ENCODE measurements at places on chromosomes 4 and X.

- no peak for DNase-seq
Measured at GRCh38 chr4:56570041-56570440, 64.5 kb downstream of the ARL9 start.

- no peak for DNase-seq
Measured at GRCh38 chr4:183758758-183759447, 99.8 kb downstream of the TRAPPC11 start.

- DNase-seq = no peak
Measured at GRCh38 chr4:130110770-130111169, 1014.8 kb downstream of the C4orf33 start.

GRCh38 chrX:119266364-119266995, 30.4 kb downstream of the PGRMC1 start:
- no peak for DNase-seq

DNA sequence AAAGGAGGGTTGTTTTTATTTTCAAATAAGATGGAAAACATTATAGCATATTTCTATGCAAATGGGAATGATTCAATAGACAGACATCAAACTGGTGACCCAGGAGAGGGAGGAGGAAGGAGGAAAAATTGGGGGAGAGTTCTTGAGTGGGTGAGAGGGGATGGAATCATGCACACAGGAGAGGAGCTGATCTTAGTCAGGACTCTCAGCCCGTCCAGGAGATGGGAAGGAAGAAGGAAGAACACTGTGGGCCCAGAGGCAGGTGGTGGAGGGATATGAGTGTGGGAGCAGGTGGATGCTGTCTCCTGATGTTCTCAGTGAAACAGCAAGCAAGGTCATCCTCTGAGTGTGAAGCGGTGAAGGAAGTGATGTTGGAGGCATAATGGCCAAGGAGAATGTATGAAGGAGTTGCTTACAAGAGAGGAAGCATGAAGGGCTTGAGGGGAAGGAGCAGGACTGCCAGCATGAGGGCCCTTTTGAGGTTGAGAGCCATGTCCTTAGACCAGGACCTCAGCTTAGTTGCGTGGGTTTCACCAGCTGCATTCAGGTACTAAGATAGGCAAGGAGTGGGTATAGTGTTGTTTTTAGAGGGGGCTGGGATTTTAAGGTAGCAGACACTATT, 161.7 kb upstream of the NAP1L5 start:
- no peak for DNase-seq

GRCh38 chr4:143021384-143021783, 163.3 kb upstream of the USP38 start:
- no peak for DNase-seq

DNA sequence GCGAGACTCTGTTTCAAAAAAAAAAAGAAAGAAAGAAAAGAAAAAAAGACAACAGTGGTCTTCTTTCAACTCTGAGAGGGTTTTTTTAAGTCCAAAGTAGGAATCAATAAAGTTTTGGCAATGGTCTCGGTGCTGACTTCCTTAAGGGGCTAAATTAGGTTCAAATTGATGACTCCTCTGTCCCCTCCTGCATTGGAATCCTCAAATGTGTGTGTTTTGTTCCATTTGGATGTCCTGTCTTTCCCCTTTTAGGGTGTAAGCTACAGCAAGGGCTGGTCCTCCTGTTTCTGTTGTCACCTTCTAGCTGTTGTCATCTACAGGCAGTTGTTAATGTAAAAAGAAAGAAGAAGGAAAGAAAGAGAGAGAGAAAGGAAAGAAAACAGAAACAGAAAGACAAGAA, 84.3 kb upstream of the PLAC1 start:
- no peak for DNase-seq

DNA sequence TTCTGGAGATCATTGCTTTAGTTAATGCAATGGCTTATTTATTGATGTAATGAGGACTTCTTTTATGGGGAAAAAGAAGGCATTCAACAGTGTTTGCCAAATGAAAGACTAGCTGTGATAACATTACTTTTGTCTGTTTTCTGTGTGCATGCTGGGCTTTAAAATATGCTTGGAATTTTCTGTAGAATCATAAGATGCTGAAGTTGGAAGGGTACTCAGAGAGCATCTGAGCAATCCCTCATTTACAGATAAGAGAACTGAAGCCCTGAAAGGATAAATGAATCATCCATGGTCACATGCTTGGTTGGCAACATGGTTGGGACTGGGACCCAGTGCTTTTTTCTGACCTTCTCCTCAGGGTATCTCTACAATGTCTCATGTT, 31.4 kb upstream of the PITX2 start:
- DNase-seq = no peak

DNA sequence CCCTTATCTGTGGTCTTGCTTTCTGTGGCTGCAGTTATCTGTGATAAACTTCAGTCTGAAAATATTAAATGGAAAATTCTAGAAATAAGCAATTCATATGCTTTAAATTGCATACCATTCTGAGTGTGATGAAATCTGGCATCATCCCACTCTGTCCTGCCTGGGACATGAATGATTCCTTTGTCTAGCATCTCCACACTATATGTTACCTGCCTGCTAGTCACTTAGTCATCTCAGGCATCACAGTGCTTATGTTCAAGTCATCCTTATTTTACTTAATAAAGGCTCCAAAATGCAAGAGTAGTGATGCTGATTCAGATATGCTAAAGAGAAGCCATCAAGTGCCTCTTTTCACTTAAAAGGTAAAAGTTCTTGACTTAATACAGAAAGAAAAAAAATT, 14.3 kb upstream of the RAB9B start:
- DNase-seq = no peak

- DNase-seq = no peak
Measured at GRCh38 chrX:94288972-94289371, 615.0 kb downstream of the FAM133A start.

DNA sequence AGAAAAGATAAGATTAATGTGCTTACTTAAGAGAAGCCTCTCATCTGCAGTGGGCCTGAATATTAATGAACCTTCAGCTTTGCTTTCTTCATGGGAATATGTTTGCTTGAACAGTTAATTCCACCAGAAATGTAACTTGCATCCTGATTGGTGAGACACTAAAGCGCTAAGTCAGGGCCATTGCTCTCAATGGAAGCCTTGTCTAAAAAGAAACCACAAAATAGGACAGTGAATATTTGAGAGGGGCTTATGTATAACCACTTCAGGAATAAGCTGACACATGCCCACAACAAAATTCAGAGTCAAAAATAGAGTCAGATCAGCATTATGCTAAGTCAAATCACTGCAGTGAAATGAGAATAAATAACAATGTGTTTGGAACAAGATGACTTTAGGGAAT, 1125.8 kb downstream of the STIM2 start:
- no peak for DNase-seq

- no peak for DNase-seq
Measured at GRCh38 chrX:4944767-4945166, 1231.3 kb upstream of the PRKX start.

- no peak for DNase-seq
Measured at GRCh38 chrX:118724365-118724764, 3.0 kb upstream of the IL13RA1 start.

DNA sequence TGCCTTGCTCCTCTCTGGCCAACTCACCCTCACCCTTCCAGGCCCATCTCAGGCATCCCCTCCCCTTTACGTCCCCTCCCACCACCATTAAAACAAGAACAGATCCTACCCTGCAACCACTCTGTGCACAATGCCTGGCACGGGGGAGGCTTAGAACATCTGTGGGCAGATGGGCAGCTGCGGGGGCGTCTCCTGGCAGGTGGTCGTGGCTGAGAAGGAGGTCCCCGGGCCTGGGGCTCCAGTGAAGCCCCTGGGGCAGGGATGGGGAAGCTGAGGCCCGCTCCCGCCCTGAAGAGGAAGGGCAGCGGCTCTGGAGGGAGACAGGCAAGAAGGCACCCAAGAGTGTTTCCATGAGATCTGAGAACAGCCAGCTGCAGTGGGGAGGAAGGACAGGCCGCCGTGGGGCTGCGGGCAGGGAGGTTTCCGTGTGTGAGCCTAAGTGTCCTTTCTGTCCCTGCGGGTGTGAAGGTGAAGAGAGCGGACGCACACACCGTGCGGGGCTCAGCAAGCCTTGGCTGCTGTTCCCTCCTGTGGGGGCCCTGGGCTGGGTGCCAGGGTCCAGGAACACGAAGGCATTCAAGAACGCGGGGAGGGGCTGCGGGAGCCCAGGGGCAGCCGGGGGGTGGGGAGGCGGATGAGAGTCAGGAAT, 7.8 kb upstream of the TBC1D14 start:
- no peak for DNase-seq

DNA sequence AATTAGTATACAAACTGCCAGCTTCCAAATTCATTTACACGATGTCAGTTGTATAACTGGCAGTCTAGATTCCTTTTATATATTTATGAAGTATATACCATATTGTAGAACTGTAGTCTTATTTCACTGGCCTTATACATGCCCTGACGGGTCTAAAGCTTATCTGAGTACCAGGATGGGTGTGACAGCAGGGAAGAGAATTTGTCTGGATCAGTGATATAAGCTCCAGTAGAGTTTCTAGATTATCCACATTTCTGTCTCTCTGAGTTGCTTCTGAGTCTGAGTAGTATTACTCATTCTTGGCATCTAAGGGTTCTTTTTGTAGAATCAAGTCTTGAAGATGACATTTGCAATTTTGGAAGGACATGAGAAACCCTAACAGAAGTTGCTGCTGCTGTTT, 101.3 kb downstream of the RPA4 start:
- no peak for DNase-seq

- DNase-seq = no peak
Measured at GRCh38 chr4:70778888-70779422, 57.2 kb downstream of the RUFY3 start.

DNA sequence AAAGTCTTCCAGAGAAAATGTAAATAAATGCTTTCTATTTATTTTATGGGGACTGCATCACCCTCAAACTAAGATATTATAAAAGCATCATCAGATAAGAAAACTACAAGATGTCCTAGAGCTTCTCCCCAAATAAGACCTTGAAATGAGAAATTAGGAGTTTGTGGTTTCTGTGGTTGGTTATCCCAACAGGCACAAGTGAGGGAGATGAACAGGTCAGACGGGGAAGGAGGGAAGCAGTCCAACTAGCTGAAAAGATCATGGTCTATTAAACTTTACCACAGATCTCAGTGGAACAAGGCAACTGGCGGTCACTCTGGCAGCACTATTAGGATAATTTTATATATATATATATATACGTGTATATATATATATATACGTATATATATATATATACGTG, 319.3 kb upstream of the GRID2 start:
- DNase-seq = no peak

DNA sequence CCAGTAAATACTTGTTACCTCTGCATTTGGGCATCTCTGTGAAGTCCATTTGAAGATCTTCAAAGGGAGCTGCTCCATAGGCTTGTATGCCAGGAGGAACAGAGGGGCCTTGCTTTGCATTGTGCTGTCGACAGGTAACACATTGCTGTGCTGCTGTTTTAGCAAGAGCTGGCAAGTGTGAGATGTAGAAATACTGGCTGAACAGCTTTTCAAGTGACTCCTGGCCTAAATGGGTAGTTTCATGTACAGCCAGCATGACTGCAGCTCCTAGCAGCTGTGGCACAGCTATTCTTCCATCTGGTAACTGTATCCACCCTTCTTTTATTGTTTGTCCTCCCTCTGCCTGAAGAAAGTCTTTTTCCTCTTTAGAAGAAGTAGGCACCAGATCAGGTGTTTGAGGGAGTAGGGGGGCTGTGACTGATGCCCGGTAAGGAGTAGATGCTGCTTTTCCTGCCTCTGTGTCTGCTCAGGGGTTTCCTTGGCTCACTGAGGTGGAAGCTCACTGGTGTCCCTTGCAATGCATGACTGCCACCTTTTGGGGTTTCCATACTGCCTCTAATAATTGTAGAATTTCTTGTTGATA, 965.3 kb downstream of the CCSER1 start:
- no peak for DNase-seq

DNA sequence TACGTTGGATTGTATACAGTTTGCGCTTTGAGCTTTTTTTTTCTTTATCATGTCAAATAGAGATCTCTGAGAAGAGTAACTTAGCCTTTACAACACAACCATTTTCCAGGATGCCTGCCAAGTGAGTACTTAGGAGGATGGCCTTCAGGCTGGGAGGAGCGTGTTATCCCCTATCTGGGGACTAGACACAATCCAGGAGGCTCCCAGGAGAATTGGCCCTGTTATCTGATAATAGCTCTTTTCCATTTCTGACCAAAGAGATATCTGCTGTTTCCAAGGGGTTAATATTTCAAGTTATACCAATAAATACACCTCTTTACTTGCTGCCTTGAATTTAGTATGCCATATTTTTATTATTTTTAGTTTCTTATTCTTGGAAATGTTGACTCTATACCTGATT, 169.5 kb upstream of the SMARCAD1 start:
- no peak for DNase-seq

DNA sequence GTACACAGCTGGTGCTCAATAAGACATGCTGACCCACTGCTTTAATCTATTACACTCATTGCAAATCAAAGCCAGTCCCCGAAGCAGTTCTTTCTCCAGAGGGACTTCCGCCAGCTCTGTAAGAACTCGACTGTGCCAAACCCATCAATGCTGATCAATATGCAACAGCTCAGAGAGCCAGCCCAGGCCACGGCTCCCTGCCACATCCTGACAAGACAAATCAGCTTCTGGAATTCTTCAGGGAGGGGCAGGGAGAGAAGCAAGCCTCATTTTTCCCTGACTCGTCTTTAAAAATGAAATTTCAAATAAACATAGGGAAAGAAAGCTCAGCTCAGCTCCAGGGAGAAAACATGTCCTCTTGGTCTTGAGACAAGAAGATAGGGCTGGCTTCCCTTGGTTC, 5.3 kb upstream of the ADRA2C start:
- no peak for DNase-seq

DNA sequence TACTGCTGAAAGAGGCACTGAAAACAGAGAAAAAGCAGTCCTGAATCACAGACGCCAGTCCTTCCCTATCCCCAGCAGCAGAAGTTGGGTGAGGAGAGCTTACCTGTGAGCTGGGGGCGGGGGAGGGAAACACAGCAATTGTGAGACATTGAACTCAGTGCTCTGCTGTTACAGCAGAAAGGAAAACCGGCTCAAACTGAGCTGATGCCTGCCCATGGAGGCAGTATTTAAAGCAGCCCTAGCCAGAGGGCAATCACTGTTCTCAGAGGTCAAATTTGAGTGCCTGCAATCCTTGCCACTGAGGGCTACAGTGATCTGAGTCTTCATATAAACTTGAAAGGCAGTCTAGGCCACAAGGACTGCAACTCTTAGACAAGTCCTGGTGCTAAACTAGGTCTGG, 220.7 kb downstream of the GRXCR1 start:
- DNase-seq = no peak

GRCh38 chr4:173794662-173795061, 264.6 kb upstream of the HAND2 start:
- no peak for DNase-seq

GRCh38 chr4:112766422-112766821, 129.5 kb downstream of the LARP7 start:
- no peak for DNase-seq
